ENCODE measurements at places on chromosomes 11 and 22. TPM values are rescaled to one million over a fixed set of nuclear protein-coding genes. Genes with fewer than 3 reads are reported as not detected.

DNA sequence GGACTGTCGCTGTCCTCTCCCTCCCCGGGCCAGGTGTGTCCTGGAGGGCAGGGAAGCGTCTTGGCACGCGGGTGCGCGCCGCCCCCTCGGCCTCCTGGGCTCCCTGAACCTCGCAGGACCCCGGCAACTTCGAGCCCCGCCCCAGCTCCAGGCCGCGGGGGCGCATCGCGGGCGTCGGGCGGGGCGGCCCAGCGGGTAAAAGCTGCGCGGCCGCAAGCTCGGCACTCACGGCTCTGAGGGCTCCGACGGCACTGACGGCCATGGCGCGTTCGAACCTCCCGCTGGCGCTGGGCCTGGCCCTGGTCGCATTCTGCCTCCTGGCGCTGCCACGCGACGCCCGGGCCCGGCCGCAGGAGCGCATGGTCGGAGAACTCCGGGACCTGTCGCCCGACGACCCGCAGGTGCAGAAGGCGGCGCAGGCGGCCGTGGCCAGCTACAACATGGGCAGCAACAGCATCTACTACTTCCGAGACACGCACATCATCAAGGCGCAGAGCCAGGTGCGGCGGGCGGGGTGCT is at the start of gene CST6:
TSS of gene CST6 (plus strand) at position 224 of the 519 bp plus-strand sequence. CDS start at position 261, 37 bp downstream.
- H3K27me3 ChIP-seq = peaks cover 4% of the 10 kb centered on the region
- no peaks in the 10 kb centered on the region for H3K4me1 ChIP-seq
- H3K4me3 ChIP-seq = no peak within 1 kb of the TSS

DNA sequence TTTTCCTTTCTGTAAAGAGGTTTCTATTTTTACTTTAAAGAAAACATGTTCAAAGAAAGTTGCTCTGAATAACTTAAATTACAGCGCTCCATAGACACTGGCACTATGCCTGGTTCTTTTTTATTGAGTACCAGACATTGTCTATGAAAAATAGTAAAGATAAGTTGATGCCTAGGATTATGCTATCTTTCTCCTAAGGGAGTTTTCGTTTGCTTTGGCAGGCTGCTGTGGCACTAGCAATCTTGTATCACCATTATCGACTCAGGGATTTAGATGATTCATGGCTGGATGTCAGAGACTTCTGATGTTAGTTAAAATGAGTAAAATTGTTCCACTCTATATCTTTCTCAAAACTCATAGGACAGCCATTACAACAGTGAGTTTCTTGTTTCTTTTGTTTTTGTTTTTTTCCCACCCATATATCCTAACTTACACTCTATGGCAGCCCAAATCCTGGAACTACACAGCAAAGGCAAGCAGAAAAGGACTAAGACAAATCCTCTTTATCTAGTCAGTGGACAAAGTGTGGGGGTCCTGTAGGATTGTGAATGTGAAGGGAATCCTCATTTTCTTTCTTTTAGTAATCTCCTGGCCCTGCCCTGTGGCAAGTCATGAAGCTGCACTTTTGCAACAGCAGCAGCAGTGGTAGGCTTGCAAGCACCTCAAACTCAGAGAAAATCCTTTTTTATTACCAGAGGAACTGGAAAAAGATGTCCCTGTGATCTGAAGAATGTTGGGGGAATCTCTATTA is 20.7 kb downstream of the SLN start:
- H3K36me3 ChIP-seq = no peaks in the 10 kb centered on the region
- no peak for DNase-seq
- H3K27ac ChIP-seq = no peak overlapping the region
- no peaks in the 10 kb centered on the region for H3K4me1 ChIP-seq
- H3K27me3 ChIP-seq = peaks cover 13% of the 10 kb centered on the region
- H3K4me3 ChIP-seq = no peak overlapping the region

- H3K27ac ChIP-seq = no peak overlapping the region
- H3K36me3 ChIP-seq = no peaks in the 10 kb centered on the region
- H3K27me3 ChIP-seq = no peaks in the 10 kb centered on the region
- DNase-seq = no peak
- peaks cover 11% of the 10 kb centered on the region for H3K4me1 ChIP-seq
- no peak overlapping the region for H3K4me3 ChIP-seq
Measured at GRCh38 chr22:39359659-39360195, 9.9 kb downstream of the SYNGR1 start.

GRCh38 chr11:3644817-3645235 is at the start of gene ART1:
Gene ART1 (plus strand): TSS chr11:3645128. CDS start chr11:3659214, 14,086 bp downstream.
- H3K27ac ChIP-seq = no peak within 1 kb of the TSS
- DNase-seq = no peak
- no peak within 1 kb of the TSS for H3K4me3 ChIP-seq
- H3K36me3 ChIP-seq = no peaks in the 10 kb centered on the region

DNA sequence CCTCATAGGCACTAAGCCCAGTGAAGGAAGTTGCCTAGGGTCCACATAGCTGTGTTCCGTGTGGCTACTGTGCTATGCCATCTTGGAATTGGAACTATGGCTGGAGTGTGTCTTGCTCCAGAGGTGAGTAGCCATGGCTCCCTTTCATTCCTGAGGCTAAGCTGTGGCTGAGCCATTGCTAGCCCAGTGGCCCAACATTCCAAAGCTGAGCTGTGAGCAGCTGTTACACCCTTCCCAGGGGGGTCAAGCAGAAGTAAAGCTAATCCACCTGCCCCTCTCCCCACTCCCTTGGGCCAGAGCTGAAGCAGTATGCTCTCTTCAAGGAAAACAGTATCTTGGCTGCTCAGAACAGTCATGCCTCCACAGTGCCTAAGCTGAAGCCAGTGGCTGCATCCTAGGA is 51.1 kb downstream of the USP35 start:
- H3K36me3 ChIP-seq = peaks cover 15% of the 10 kb centered on the region
- H3K4me3 ChIP-seq = no peak overlapping the region
- no peak overlapping the region for H3K27ac ChIP-seq
- DNase-seq = no peak
- H3K27me3 ChIP-seq = peaks cover 15% of the 10 kb centered on the region
- no peaks in the 10 kb centered on the region for H3K4me1 ChIP-seq

GRCh38 chr22:20001082-20001638 is 15.5 kb downstream of the ARVCF start:
- DNase-seq = no peak
- no peaks in the 10 kb centered on the region for H3K27me3 ChIP-seq
- H3K36me3 ChIP-seq = peaks cover 13% of the 10 kb centered on the region
- no peaks in the 10 kb centered on the region for H3K4me1 ChIP-seq
- H3K4me3 ChIP-seq = no peak overlapping the region

DNA sequence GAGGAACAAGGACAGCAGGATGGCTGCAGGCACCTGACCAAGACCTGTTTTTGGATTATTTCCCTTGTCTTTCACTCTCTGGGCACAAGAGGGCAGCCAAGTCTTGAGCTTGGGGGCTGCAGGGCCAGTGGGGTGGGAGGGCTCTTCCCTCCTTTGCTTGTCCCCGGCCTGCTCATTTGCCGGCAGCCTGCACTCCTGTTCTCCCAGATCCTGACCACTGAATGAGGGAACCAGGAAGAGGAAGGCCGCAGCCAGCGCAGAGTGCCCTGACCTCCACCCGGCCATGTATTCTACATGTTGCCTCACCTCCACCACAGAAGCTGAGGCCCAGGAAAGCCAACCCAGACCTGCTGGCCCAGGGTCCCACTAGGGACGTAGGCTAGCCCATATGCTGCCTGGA is 15.5 kb upstream of the NNMT start:
- H3K27me3 ChIP-seq = peaks cover 24% of the 10 kb centered on the region
- DNase-seq = no peak
- H3K4me1 ChIP-seq = peaks cover 10% of the 10 kb centered on the region
- no peak overlapping the region for H3K4me3 ChIP-seq
- no peaks in the 10 kb centered on the region for H3K36me3 ChIP-seq

DNA sequence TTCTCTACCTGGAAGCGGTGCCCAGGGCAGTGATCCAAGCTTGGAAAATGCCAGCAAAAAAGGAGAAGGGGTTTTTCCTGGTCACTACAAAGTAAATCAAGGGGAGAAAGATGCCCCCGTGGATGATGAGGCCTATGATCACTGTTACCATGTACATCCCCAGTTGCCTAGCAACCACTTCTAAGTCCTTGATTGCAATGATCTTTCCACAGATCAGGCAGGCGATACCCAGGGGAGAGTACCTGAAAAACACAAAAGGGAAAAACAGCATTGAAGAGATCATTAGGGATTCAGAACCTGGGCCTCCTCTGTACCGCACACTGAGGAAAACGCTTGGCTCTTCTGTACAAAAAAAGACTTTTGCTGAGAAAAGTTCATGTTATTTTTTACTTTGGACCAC is 127.1 kb downstream of the SLC1A2 start:
- peak overlapping the region; percentile 91 for H3K27ac ChIP-seq
- no peak for DNase-seq
- H3K4me1 ChIP-seq = peaks cover 54% of the 10 kb centered on the region
- H3K27me3 ChIP-seq = peaks cover 4% of the 10 kb centered on the region
- no peaks in the 10 kb centered on the region for H3K36me3 ChIP-seq
- H3K4me3 ChIP-seq = peak overlapping the region; percentile 51

- no peaks in the 10 kb centered on the region for H3K4me1 ChIP-seq
- no peaks in the 10 kb centered on the region for H3K36me3 ChIP-seq
- DNase-seq = no peak
- H3K4me3 ChIP-seq = no peak overlapping the region
- peaks cover 9% of the 10 kb centered on the region for H3K27me3 ChIP-seq
Measured at GRCh38 chr11:116543911-116544475, 228.8 kb downstream of the BUD13 start.

DNA sequence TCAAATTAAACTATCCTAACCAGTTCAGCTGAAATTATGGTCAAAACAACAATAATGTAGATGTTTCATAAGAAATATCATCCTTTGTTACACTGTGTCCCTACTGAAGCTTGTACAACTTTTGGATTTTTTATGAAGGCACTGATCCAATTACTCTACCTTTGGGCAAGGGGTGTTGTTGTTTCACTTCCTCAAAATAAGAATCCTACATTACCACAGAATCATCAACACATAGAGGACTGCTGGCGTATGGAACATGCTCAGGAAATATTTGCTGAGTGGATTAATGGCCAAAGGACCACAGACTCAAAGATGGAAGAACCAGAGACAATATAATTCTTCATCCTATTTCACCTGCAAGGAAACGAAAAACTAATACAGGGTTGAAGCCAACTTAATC is 907.5 kb upstream of the CCDC90B start:
- no peaks in the 10 kb centered on the region for H3K27me3 ChIP-seq
- no peaks in the 10 kb centered on the region for H3K4me1 ChIP-seq
- no peak overlapping the region for H3K27ac ChIP-seq
- H3K4me3 ChIP-seq = no peak overlapping the region
- DNase-seq = no peak
- H3K36me3 ChIP-seq = peaks cover 5% of the 10 kb centered on the region

- no peaks in the 10 kb centered on the region for H3K36me3 ChIP-seq
- no peak for DNase-seq
- no peak overlapping the region for H3K27ac ChIP-seq
- H3K4me3 ChIP-seq = no peak overlapping the region
- peaks cover 23% of the 10 kb centered on the region for H3K4me1 ChIP-seq
Measured at GRCh38 chr11:94926698-94927237, 46.6 kb downstream of the CWC15 start.

LDHAL6A gene
- total RNA-seq = not detected

MS4A4A gene
- total RNA-seq = not detected

AIFM3 gene
- 1.5 TPM for total RNA-seq

KIAA1671 gene
- 11.7 TPM for total RNA-seq

DNA sequence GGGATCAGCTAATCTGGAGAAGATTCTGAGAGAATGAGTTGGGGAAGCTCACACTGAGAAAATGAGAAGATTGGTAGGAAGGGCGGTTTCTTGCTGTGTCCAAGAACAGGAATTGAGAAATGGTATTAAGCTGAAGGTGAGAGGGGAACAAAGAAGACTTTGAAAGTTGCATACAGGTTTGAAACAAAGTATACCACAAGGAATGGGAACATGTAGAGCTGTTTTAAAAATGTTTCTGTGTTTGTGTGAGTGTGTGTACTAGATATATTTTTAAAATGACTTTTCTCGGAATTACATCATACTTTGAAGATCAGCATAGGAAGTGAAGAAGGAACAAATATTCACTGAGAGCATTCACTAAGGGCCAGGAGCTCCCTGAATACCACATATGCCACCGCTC is 24.4 kb upstream of the IZUMO1R start:
- H3K27me3 ChIP-seq = no peaks in the 10 kb centered on the region
- no peak overlapping the region for H3K27ac ChIP-seq
- H3K4me1 ChIP-seq = no peaks in the 10 kb centered on the region

- no peaks in the 10 kb centered on the region for H3K4me1 ChIP-seq
- H3K4me3 ChIP-seq = no peak overlapping the region
- peaks cover 44% of the 10 kb centered on the region for H3K27me3 ChIP-seq
- no peak overlapping the region for H3K27ac ChIP-seq
Measured at GRCh38 chr11:44028816-44029506, 18.8 kb upstream of the ACCSL start.

LINC01488 gene
- total RNA-seq = not detected

- peaks cover 14% of the 10 kb centered on the region for H3K36me3 ChIP-seq
- H3K4me3 ChIP-seq = no peak overlapping the region
- H3K27me3 ChIP-seq = no peaks in the 10 kb centered on the region
- H3K27ac ChIP-seq = no peak overlapping the region
Measured at GRCh38 chr11:97570636-97571035, 1180.8 kb downstream of the JRKL start.

- no peaks in the 10 kb centered on the region for H3K27me3 ChIP-seq
- H3K4me3 ChIP-seq = no peak overlapping the region
- H3K36me3 ChIP-seq = no peaks in the 10 kb centered on the region
- no peak overlapping the region for H3K27ac ChIP-seq
Measured at GRCh38 chr11:109783840-109784239, 309.4 kb upstream of the ZC3H12C start.

GRCh38 chr22:27066856-27067255 is 409.5 kb downstream of the MIAT start:
- no peaks in the 10 kb centered on the region for H3K36me3 ChIP-seq
- H3K4me3 ChIP-seq = no peak overlapping the region
- H3K27me3 ChIP-seq = peaks cover 50% of the 10 kb centered on the region
- DNase-seq = no peak

- H3K4me3 ChIP-seq = peak overlapping the region; percentile 88
- DNase-seq = peak; percentile 80
- peaks cover 50% of the 10 kb centered on the region for H3K4me1 ChIP-seq
Measured at GRCh38 chr11:63553759-63554158, 9.4 kb downstream of the PLAAT2 start.

- H3K27me3 ChIP-seq = no peaks in the 10 kb centered on the region
- peaks cover 4% of the 10 kb centered on the region for H3K4me1 ChIP-seq
- no peak for DNase-seq
- no peaks in the 10 kb centered on the region for H3K36me3 ChIP-seq
- H3K27ac ChIP-seq = no peak overlapping the region
- no peak overlapping the region for H3K4me3 ChIP-seq
Measured at GRCh38 chr22:43180670-43181069, 6.3 kb downstream of the TTLL12 start.

- no peak for DNase-seq
- no peak overlapping the region for H3K27ac ChIP-seq
- no peaks in the 10 kb centered on the region for H3K27me3 ChIP-seq
- H3K36me3 ChIP-seq = no peaks in the 10 kb centered on the region
Measured at GRCh38 chr11:17781626-17782025, 47.0 kb downstream of the KCNC1 start.

GRCh38 chr11:61777234-61778090 is 14.9 kb downstream of the TMEM258 start:
- H3K36me3 ChIP-seq = no peaks in the 10 kb centered on the region
- peak overlapping the region; percentile 32 for H3K4me3 ChIP-seq
- DNase-seq = peak; percentile 71
- H3K27me3 ChIP-seq = no peaks in the 10 kb centered on the region
- peaks cover 25% of the 10 kb centered on the region for H3K4me1 ChIP-seq
